ENCODE measurements at places on chromosomes 5 and 9.

- no peak for DNase-seq
These were observed 32.4 kb upstream of the RPL26L1 start for GRCh38 chr5:172926796-172927195.

GRCh38 chr9:100590481-100590880, 12.6 kb downstream of the CAVIN4 start:
- DNase-seq, result peak; percentile 48

DNA sequence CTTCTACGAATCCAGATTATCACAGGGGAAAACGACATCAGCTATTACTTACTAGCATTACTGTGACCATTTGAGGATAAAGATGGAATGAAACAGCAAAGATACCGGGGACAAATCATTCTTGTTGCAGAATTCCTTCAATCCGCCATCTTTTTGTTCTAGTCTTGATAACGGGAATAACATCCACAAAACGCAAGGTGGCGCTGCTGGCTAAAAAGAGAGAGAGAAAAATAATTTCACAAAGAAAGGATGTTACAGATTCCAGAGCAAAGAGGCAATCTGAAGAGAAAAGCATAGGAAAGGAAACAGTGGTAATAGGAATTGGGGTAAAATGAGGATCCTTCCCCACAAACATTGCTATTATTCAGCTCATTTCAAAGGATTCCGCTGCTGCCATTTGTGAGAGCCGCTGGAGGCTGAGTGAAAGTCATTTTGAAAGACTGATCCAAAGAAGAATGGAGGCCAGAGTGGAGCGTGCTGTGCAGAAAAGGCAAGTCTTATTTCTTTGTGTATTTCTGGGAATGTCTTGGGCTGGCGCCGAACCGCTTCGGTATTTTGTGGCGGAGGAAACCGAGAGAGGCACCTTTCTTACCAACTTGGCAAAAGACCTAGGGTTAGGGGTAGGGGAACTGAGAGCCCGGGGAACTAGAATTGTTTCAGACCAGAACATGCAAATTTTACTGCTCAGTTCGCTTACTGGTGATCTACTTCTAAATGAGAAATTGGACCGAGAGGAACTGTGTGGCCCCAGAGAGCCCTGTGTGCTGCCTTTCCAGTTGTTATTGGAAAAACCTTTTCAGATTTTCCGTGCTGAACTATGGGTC, at the start of gene PCDHB7:
Gene PCDHB7, plus strand, starts transcription at position 264 of the 824 bp plus-strand sequence. Its CDS starts 192 bp downstream, at position 456.
- no peak for DNase-seq

DNA sequence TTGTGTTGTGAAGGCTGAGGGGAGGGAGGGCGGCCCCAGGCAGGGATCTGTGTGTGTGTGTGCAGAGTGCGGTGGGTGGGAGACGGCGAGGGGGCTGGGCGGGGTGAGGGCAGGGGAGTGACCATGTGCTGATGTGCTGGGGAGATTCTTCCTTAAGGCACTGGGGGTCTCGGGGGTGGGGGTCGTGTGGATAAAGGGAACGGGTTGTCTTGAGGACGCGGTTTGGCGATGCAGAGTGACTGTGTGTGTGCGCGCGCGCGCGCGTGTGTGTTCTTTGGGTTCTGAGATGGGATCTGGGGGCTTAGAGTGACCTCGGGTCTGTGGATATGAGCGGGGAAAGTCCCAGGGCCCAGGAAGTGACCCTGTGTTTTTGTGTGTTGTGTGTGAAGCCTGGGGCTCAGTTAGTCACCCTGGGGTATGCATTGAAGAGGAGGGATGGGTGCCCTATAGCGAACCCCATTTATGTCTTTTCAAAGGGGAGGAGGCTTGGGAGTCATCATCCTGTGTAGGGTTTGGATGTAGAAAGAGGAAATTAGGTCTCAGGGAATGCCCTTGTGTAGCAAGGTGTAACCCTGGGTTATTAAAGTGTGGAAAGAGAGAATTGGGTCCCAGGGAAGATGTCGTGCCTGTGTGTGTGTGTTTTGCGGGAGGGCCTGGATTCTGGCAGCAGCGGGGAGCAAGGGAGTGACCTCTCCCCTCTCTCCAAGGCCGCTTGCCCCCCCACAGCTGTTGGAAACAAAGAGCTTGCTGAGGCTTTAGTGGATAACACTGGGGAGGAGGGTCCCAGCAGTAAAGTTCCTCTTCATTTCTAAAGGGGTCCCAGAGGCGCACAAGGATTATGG, 1.4 kb downstream of the TMEFF1 start:
- no peak for DNase-seq

- DNase-seq, result no peak
These were observed 17.8 kb downstream of the TICAM2 start for GRCh38 chr5:115584501-115584900.

- DNase-seq, result no peak
These were observed 41.9 kb downstream of the TMEM252 start for GRCh38 chr9:68498816-68499215.

DNA sequence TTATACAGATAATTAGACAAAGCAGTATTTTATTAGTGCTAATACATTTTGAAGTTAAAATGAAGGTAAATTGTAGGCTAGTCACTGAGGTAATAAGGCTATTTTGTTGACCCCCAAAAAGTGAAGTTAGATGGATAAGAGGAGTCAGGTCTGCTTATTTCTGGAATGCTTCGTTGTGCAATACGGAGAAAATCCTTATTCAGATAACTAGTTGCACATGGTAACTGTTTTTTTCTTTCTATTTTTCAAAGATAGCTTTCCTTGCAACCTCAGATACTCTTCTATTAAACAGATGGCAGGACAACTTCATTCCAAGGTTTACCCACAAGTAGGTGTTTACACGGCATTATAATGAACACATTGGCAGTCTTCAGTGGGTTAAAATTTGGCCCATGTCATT, 101.1 kb downstream of the TMEM174 start:
- no peak for DNase-seq

GRCh38 chr9:91902475-91903125, 47.4 kb downstream of the ROR2 start:
- no peak for DNase-seq

DNA sequence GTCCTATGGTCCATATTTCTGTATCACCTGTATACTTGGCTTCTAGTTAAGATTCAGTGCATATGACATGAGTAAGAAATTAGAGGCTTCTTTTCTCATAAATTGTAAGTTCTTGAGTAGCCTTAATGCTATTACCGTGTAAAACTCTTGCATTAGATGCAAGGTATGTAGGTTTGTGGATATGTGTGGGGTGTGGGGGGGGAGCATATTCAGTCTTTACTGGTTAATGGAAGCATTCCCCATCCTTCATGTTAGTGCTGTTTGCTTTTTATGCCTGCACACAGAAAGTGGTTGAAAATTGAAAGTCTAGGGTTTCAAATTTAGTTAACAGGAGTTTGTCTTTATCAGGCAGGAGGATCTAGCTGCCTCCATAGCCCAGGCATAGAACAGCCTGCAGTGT, 16.1 kb downstream of the RAI14 start:
- no peak for DNase-seq

GRCh38 chr5:5278815-5279381, 138.8 kb downstream of the ADAMTS16 start:
- DNase-seq, result no peak

- DNase-seq, result no peak
These were observed 793 bp downstream of the AGPAT2 start for GRCh38 chr9:136686534-136686793.

DNA sequence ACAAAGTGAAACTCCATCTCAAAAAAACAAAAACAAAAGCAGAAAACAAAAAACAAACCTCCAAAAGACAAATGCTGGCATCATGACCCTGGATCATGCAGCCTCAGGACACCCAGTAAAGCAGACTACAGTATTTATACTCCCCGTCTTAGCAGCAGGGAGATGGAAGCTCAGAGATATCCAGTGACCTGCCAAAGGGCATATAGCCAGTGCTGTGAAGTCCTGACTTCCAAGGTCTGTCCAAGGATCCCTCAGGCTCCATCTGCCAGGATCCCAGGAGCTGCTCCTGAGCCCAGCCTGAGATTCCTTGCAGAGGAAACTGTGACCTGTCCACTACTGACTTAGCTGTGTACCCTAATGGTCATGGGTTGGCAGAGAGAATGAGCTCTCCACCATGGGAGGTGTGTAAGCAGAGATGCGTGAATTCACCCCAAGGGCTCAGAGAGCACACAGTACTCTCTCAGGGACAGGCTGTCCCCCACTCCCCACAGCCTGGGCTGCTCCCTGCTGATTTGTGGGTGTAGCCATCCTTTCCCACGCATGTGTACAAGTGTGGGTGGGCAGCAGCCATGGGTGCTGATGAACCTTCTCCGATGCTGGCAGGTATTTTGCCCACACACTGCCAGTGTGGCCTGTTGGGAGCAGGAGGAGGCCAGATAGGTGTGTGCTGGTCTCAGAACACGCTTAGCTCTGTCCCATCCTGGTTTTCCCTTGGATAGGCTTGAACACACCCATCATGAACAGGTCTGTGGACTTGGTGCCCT, 2.1 kb upstream of the WNK2 start:
- no peak for DNase-seq

DNA sequence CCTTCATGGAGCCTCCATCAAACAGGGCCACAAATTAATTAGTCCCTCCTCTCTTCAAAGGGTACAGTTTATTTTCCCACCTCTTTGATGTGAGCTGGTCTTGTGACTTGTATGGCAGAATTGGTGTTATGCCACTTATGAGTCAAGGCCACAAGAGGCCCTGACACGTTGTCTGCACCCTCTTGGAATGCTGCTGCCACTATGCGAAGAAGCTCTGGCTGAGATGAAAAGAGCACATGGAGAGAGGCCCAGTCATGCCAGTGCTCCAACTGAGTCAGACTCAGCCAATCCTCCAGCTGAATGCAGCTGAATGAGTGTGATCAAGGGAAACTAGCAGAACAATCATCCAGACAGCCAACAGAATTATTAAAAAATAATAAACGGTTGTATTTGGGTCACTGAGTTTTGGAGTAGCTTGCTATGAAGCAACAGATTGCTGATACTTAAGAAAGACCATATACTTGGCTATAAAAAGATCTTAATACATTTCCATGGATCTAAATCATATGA, 128.3 kb downstream of the MARCHF11 start:
- no peak for DNase-seq

Data from AG09309 (cell line).